ENCODE measurements at places on chromosomes 2 and 18.

DNA sequence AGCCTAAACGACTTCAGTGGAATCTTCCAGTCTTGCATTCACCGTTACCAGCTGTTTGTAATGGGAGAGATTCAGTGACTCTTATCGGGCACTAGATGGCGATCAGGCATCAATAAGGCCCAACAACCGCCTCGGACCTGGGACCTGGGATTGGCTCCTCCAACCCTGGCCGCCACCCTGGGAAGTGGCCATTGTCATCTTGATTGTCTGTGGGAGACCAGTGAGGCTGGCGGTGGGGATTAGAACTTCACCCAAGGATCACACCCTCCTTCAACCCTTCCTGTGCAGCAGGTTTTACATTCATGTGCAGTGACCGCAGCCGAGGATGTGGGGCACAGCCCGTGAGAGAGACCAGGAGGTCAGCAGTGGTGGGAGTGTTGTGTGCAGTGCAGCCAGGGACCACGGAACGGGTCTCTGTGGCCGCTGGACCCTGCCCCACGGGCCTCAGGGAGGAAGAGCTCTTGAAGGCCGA, 85.3 kb downstream of the SPP2 start:
- peak; percentile 58 for DNase-seq

- no peak for DNase-seq
Measured at GRCh38 chr2:226647621-226648518, 151.8 kb downstream of the IRS1 start.

- DNase-seq = no peak
Measured at GRCh38 chr18:8224576-8224975, 384.7 kb upstream of the RAB12 start.

DNA sequence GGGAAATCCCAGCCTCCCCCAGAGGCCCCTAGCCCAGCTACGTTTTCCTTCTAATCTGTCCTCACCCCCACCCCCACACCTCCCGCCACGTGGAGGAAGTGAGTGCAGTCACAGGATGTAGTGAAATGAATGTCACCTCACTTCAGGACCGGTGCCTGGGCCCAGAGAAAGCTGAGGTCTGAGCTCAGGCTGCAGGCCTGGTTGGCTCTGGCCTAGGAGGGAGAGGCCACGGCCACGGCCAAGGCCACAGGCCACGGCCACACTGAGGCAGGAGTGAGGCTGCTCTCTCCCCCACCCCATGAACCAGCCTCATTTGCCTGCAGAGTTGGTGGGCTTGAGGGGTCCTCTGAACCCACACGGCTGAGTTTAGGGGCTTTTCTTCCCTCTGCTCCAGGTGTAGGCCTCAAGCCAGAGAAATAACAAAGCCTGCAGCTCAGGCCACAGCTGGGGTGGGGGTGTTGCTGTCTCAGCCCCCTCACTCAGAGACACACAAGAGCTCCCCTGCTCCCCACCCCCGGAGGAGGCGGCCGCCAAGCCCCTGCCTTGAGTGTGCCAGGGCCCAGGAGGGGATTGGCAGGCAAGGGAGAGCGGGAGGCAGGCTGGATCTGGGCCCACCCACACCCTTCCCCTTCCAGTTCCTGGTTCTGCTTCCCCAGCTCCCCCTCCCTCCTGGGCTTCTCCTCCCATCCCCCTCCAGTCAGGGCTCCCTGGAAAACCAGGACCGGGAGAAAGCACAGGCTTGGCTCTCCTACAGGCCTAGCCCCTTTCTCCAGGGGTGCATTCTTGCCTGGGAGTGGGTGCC, 27.0 kb downstream of the DNMT3A start:
- DNase-seq = peak; percentile 56

DNA sequence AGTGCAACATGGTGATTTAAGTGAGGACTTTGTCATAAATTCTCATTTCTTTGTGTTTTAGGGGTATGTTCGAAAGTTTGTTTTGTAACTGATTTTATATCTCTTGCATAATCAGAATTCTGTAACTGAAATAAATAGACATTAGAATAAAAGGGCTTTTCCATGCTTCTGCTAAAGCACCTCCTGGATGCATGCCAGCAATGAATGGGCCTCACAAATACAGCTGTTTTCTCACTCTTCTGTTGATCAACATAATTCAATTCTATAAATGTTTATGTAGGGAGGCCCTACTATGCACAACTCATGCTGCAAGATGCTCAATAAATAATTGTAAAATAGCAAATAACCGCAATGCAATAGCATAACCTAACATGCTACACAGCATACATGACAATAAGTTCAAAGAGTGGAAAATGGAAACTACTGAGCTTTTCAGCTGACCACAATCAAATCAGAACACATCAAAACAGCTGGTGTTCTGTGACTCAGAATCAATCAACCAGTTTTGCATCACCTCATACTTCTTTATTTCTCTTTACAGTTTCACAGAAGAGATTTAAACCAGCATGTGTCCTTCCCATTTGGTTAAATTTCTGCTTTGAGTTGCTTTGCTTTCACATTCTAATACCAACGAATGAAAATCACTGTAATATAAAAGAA, 11.0 kb downstream of the CDH7 start:
- no peak for DNase-seq

DNA sequence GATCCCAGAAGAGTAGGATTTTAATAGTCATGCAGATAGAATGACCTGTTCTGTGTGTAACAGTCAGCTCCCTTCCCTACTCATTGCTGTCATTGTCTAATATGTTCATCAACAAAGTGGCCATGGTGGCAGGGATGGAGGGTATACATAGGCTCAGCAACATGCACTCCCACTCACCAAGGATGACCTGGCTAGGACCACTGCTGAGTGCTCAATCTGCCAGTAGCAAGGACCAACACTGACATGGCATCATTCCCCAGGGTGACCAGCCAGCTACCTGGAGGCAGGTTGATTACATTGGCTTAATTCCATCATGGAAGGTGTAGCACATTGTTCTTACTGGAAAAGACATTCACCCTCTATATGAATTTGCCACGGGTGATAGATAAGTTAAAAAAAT, 401.7 kb upstream of the CELF4 start:
- no peak for DNase-seq

GRCh38 chr18:12236934-12237832, 17.0 kb upstream of the CIDEA start:
- DNase-seq = peak; percentile 64

GRCh38 chr2:77512507-77512906, 9.7 kb downstream of the LRRTM4 start:
- no peak for DNase-seq

GRCh38 chr2:109613922-109614714, at the start of the genes SEPTIN10 and SOWAHC:
Gene SEPTIN10 (minus strand): TSS chr2:109613966. CDS start chr2:109613827, 139 bp downstream.
Gene SOWAHC (plus strand): TSS chr2:109614364. CDS start chr2:109614490, 126 bp downstream.
- peak; percentile 96 for DNase-seq

DNA sequence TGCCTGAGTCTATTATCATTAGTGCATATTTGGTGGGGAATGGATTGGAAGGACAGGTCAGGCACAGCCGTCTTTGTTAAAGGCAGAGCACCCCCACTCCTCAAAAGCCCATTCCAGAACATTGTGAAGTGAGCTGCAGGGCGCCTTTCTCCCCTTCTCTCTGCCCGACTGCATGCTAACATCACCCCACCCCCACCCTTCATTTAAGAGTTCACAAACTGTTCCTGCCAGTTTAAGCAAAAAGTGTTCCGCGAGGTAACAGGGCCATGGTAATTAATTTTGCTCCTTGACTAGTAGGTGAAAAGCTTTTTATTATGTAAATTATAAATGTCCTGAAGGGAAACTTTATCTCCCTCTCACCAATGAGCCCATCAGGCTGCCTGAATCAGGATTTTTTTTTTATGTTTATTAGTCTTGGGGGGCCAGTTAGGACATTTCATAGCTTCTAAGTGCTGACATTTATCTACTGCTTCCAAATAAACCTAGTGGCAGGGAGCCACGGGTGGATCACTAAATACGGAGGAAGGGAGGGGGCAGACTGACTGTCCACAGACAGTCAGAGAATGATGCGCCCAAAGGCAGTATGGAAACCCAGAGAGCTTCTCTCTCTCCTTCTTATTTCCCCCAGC, 99.4 kb downstream of the FTCDNL1 start:
- no peak for DNase-seq

DNA sequence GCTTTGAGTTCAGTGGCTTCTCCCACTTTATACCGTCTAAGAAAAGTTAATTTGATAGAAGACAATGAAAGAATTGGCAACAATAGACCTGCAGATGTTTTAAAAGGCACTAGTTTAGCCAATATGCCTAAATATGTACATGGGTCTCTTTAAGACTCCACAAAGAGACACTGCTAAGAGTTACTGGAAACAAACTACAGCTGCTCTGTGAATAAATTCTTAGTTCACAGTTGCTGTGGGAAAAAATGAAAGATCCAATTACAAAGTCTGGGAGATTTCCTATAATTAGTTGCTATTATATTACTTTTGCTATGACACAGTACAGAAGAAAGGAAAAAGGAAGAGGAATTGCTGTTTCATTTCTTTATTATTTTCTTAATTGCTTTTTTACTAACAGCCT, 34.3 kb downstream of the SCN9A start:
- no peak for DNase-seq

DNA sequence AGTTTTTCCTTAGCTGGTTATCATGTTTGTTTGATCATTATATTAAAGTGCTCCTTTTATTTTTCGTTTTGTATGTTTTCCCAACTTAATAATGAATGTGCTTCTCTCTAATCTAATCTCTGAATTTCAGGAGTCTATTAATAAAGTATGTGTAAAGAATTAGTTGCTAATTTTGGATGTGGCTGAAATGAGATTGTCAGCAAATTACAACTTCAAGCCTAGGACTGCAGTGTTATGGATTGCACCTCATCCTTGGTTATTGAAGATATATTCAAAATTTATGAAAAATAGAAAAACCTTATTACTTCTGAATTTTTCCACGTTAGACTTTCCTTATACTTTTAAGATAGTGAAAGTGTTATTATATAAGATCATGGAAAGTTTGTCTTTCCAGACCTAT, 227.7 kb downstream of the NEDD4L start:
- DNase-seq = no peak

DNA sequence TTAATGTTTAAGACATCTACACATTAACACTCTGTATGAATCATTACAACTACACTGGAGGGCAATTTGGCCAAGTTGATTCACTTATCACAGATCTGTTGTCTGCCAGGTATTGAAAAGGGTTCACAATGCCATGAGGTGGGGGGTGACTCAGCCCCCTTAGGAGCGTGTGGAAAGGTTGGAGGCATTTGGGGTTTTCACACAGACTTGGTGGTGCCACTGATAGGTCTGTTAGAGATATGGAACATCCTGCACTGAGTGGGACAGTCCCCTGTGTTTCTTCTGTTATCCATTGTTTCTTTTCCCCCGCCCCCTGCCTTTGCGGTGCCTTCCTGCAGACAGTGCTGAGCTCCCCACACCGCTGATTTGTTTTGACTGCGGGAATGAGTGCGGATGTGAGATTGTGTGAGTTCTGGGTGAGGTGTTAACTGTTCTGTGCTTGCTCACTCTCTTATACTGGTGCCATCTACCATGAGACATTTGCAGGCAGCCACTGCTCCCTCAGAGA, 9.3 kb upstream of the TSN start:
- no peak for DNase-seq

- peak; percentile 13 for DNase-seq
Measured at GRCh38 chr2:29841386-29842004, 79.9 kb downstream of the ALK start.

DNA sequence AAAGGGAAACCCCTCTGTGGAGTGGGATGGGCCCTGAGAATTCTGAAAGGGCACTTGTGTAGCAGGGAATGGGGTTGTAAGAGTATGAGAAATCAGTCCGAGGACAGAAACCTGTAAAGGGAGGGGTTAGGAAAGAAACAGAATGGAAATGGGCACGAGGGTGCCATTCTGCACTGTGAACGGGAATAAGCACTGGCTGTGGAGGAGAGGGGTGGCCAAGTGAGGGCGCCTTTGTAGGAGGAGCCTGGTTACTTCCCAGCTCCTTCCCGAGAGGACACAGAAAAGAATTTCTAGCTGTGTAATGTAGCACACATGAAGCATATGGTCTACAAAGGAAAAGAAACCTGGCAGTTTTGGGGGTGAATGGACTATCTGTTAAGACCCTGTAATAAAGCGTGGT, 53.4 kb downstream of the POLR1A start:
- no peak for DNase-seq

GRCh38 chr2:5391362-5391761, 300.8 kb upstream of the SOX11 start:
- no peak for DNase-seq

DNA sequence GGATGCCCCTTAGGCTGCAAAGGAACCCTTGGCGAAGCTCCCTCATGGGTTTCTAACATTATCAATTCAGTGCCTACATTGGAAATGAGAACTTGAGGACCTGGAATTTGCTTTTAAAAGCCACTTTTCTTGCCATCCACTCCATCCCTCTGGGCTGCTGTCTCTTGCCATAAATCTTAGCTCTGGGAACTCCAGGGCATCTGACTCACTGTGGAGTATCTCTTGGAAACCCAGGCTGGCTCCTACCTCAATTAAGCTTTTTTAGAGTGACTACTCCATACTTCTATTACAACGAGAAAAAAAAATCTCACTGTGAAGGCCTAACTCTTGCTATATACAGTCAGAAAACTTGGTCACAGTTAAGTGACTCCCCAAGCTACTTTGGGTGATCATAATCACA, 227.2 kb upstream of the SETBP1 start:
- DNase-seq = no peak

DNA sequence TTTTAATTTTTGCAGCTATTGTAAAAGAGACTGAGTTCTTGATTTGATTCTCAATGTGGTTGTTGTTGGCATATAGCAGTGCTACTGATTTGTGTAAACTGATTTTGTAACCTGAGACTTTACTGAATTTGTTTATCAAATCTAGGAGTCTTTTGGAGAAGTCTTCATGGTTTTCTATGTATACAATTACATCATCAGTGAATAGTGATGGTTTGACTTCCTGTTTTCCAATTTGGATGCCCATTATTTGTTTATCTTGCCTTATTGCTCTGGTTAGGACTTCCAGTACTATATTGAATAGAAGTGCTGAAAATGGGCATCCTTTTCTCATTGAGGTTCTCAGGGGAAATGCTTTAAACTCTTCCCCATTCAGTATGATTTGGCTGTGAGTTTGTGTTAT, 99.7 kb downstream of the GULP1 start:
- DNase-seq = no peak

DNA sequence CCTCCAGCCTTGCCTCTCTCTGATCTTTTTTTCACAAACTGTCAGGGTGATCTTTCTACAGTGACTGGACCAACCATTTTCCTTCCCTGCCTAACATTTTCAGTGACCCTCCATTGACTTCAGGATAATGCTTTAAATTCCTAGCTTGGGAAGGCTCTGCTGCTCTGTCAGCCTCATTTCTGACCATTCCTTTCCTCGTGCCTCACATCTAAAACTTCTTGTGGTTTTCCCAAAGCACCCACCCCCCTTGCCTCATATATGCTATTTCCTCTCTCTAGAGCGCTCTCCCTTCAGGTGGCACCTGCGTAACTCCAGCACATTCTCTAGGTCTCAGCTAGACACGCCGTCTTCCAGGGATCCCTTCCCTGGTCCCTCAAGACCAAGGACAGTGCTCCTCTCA, 37.2 kb downstream of the DRC1 start:
- DNase-seq = no peak

Measured in mucosa of gallbladder (tissue), 1 donor.